Placental pericyte (primary cell): ENCODE measurements at places on chromosomes 7 and 10. TPM values are rescaled to one million over a fixed set of nuclear protein-coding genes. Genes with fewer than 3 reads are reported as not detected.

REPIN1 gene
- total RNA-seq: 54.3 and 108 TPM in 2 replicates

DGKB gene
- not detected in 2 replicates for total RNA-seq

EGR2 gene
- 4.4 and 14.6 TPM in 2 replicates for total RNA-seq

FAM13C gene
- total RNA-seq: under 0.01 and 0.14 TPM in 2 replicates

PTEN gene
- 124 and 150 TPM in 2 replicates for total RNA-seq

VPS41 gene
- total RNA-seq: 39.1 and 51.0 TPM in 2 replicates

KLF14 gene
- 0.14 and 0.22 TPM in 2 replicates for total RNA-seq

PNLIPRP2 gene
- not detected in 2 replicates for total RNA-seq

TCERG1L gene
- total RNA-seq: not detected in 2 replicates

AKR1C4 gene
- total RNA-seq: not detected in 2 replicates

HEPACAM2 gene
- total RNA-seq: not detected in 2 replicates

TLX1 gene
- total RNA-seq: not detected in 2 replicates

GPR15LG gene
- total RNA-seq: not detected in 2 replicates

CNPY1 gene
- not detected in 2 replicates for total RNA-seq

NPFFR1 gene
- total RNA-seq: not detected in 2 replicates

ATRNL1 gene
- total RNA-seq: 4.6 TPM in 1 of 2 replicates, not detected in the other

CREB5 gene
- total RNA-seq: 5.5 and 6.4 TPM in 2 replicates
